ENCODE measurements at places on chromosomes 11 and 22.
A peak's percentile ranks its signal among the peaks of the same experiment; 100 is the strongest.

GRCh38 chr11:91257667-91258066 is 967.0 kb upstream of the FAT3 start:
- DNase-seq = no peak

GRCh38 chr11:115439385-115439784 is 64.8 kb downstream of the CADM1 start:
- DNase-seq = no peak

DNA sequence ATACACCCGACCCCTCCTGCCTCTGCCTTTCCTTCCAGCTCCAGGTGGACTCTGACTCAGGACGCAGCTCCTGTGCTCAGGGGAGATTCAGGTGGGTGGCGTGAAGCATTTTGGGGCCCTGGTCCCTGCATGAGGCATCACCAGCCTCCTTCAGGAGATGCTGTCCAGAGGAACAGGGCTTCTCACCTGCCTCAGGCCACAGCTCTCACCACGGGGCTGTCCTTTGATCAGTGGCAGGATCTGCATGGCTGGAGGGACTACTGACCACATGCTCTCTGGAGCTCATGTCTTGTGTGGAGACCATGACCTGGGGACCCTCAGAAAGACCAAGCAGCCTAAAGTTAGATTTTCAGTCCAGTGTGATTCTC is 58.8 kb downstream of the GGTLC2 start:
- no peak for DNase-seq

- DNase-seq = no peak
Measured at GRCh38 chr11:63518548-63518947, 12.7 kb downstream of the LGALS12 start.

DNA sequence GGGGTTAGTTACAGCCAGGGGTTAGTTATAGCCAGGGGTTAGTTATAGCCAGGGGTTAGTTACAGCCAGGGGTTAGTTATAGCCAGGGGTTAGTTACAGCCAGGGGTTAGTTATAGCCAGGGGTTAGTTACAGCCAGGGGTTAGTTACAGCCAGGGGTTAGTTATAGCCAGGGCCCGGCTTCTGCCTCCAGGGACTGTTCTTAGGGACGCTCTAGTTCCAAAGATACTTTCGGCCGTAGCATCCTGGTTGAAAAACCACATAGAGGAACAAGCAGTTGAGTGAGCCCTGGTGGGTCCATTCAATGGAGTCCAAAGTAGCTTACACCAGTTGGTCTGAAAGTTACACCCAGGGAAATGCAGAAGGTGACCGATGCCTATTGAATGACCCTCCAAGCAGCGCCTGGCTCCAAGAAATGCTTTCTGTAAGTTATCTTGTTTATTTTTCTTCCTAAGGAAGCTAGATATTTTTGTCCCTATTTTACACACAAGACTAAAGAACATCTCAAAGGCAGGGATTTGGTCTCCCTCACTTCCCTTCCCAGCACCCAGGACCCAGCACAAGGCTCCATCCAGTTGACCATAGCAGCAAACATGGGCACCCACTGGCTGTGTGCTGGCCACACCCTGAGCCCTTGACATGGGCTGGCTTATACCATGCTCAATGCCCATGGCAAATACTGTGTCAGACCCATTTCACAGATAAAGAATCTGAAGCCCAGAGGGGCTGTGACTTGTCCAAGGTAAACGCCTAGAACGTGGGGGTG is 49.7 kb upstream of the SHISAL1 start:
- no peak for DNase-seq

DNA sequence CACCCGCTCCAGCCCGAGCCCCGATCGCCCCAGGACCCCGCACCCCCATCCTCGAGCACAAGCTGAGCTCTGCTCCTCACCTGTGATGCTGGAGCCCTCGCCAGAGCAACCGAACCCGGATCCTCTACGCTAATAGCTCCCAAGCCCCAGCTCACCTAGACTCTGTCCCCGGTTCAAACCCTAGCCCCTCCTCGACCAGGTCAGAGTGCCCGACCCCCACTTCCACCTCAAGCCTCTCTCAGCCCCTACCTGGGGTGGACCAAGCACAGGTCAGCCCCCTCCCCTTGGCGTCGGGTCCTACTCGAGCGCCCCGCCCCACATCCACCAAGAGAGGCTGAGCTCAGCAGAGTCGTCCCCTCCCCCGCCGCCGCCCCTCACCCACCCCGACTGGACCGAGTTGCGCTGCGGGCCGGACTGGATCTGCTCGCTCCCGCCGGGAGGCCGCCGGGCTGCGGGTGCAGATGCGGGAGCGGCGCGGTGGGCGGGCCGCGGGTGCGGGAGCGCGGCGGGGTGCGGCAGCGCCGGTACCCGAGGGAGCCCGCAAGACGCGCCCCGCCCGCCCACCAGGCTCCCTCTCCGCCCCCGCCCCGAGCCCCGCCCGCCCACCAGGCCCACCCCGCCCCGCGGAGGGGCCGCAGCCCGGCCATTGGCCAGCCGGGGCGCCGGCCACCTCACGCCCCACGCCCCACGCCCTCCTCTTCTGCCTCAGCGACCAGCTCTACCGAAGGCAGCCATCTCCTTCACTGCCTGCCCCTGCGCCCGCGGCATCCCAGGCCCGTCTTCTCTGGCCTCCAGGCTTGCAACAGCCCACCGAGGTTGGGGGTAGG is 577 bp upstream of the DKK3 start:
- DNase-seq = peak; percentile 33

Measured in NCI-H82 (cell line).